ENCODE measurements at places on chromosomes 7 and 10.

- no peaks in the 10 kb centered on the region for H3K36me3 ChIP-seq
- H3K4me3 ChIP-seq: no peak overlapping the region
- no peaks in the 10 kb centered on the region for H3K4me1 ChIP-seq
- no peak for DNase-seq
- no peaks in the 10 kb centered on the region for H3K27me3 ChIP-seq
- H3K27ac ChIP-seq: no peak overlapping the region
These were observed 307.2 kb downstream of the ACTR3B start for GRCh38 chr7:153066711-153067110.

- no peaks in the 10 kb centered on the region for H3K27me3 ChIP-seq
- no peaks in the 10 kb centered on the region for H3K36me3 ChIP-seq
- no peak for DNase-seq
- no peaks in the 10 kb centered on the region for H3K4me1 ChIP-seq
- no peak overlapping the region for H3K27ac ChIP-seq
- no peak overlapping the region for H3K4me3 ChIP-seq
These were observed 1.8 kb upstream of the IKZF1 start for GRCh38 chr7:50302486-50303334.

- H3K36me3 ChIP-seq: no peaks in the 10 kb centered on the region
- H3K4me1 ChIP-seq: peaks cover 14% of the 10 kb centered on the region
- H3K4me3 ChIP-seq: no peak overlapping the region
- no peaks in the 10 kb centered on the region for H3K27me3 ChIP-seq
These were observed 39.7 kb upstream of the ANTXRL start for GRCh38 chr10:46247181-46247475.

DNA sequence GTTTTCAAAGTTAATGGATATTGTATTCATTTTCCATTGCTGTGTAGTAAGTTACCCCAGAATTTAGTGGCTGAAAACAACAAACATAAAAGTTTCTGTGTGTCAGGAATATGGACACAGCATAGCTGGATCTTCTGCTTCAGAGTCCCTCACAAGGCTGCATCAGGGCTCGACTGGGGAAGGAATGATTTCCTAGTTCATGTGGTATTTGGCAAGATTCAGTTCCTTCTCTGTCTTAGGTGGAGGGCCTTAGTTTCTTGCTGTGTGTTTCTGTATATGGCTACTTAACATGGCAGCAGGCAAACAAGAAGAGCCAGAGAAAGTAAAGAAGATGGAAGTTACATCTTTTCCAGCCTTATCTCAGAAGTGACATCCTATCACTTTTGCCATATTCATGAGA lies 51.1 kb downstream of the TPST1 start:
- H3K27ac ChIP-seq: no peak overlapping the region
- no peaks in the 10 kb centered on the region for H3K36me3 ChIP-seq
- no peak overlapping the region for H3K4me3 ChIP-seq
- H3K27me3 ChIP-seq: no peaks in the 10 kb centered on the region
- H3K4me1 ChIP-seq: peaks cover 16% of the 10 kb centered on the region

DNA sequence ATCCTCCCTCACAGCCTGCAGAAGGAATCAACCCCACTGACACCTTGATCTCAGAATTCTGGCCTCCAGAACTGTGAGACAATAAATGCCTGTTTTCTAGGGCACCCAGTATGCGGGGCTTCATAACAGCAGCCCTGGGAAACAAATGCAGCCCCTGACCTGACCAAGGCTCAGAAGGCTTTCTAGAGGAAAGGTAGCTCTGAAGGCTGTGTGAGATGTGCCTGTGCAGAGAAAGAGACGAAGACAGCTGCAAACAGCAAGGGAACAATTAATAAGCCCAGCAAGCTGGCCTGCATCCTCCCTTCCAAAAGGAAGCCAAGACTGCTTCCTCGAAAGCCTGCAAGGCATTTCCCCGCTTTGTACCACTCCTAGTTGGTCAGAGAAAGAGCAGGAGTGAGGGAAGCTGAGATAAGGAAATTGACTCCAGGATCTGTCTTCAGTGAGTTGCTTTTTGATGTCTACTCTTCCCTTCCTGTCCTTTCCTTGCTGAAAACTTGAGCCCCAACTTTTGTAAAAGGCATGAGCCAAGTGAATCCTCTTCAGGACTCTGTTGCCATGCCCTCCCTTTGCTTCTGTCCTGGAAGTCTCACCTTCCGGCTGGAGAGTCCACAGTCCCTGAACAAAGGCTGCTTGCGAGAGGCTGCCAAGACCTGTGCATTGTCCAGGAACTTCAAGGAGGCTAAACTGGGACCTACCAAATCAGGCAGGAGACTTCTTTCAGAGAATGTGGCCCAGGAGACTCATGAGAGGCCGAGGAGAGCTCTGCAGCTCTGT lies 71.2 kb upstream of the ARID5B start:
- no peaks in the 10 kb centered on the region for H3K4me1 ChIP-seq
- no peaks in the 10 kb centered on the region for H3K36me3 ChIP-seq
- no peak for DNase-seq
- no peaks in the 10 kb centered on the region for H3K27me3 ChIP-seq
- no peak overlapping the region for H3K27ac ChIP-seq
- H3K4me3 ChIP-seq: no peak overlapping the region

- H3K27ac ChIP-seq: no peak overlapping the region
- no peak for DNase-seq
- no peaks in the 10 kb centered on the region for H3K27me3 ChIP-seq
- no peaks in the 10 kb centered on the region for H3K4me1 ChIP-seq
- H3K36me3 ChIP-seq: no peaks in the 10 kb centered on the region
- no peak overlapping the region for H3K4me3 ChIP-seq
These were observed 159.1 kb downstream of the GFRA1 start for GRCh38 chr10:116113721-116114501.

GRCh38 chr7:50467817-50468610 lies 17.9 kb upstream of the FIGNL1 start:
- peak overlapping the region; percentile 45 for H3K4me3 ChIP-seq
- no peaks in the 10 kb centered on the region for H3K36me3 ChIP-seq
- DNase-seq: no peak
- H3K4me1 ChIP-seq: no peaks in the 10 kb centered on the region
- no peaks in the 10 kb centered on the region for H3K27me3 ChIP-seq

Data from thoracic aorta (tissue), 2 donors.